T-helper 22 cell (primary cell): ENCODE measurements at places on chromosomes 11 and 22.

DNA sequence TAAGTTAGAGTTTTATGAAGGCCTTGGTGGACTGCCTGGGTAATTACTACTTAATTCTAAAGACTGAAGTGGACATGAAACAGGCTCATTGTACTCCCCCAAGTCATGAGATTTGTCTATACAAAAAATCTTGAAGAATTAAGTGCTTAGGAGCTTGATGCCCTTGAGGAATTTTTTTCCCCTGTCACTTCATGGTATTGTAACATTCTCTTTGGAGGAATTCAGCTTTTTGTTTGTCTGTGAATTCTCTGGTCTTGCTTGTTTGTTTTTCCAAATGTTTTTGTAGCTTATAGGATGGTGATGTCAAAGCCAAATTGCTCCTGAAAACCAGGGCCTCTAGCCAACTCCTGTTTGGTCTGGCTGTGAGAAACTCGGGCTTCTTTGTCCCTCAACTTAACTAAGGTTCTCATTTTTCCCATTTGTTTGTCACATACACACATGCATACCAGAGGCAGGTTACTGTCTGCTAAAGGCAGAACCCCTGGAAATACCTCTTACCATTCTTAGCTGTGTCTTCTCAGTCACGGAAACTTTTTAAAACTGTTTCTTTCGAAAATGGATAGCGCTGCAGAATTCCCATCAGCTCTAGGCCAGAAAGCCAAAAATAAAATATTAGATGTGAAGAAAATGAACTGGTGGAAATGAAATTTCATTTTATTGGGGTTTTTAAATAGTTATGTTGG lies 66.9 kb downstream of the AMOTL1 start:
- no peak for DNase-seq

DNA sequence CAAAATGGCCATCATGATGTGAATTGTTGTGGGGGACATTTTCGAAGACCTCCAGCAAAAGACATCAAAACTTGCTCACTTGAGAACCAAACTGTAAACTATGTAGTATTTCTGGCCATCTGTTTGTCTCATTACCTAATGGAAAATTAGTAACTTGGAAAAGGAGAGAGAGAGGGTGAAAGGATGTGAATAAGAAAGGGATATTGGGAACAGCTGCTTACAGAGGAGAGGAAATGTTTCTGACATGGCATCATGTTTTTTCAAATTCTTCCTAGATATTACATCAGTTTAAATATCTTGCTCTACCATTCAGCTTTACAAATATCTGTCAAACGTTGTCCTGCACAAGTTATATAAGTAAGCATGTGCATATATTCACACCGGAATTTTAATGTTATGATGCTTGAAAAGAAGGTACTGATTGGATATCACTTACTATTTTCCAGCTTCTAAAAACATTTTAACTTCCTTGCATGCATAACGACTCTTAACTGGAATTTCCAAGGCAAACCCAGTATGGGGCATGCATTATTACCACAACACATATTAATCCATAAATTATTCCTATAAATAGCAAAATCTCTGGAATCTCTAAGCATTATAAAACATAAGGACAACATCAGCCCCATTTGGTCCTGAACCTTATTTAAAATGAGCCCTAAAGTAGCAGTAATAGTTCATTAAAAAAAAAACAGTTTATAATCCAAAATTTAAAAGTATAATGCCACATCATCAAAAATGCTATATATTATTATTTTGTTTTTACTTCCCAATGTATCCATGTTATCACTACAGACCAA lies 20.0 kb downstream of the GUCY1A2 start:
- DNase-seq: no peak

DNA sequence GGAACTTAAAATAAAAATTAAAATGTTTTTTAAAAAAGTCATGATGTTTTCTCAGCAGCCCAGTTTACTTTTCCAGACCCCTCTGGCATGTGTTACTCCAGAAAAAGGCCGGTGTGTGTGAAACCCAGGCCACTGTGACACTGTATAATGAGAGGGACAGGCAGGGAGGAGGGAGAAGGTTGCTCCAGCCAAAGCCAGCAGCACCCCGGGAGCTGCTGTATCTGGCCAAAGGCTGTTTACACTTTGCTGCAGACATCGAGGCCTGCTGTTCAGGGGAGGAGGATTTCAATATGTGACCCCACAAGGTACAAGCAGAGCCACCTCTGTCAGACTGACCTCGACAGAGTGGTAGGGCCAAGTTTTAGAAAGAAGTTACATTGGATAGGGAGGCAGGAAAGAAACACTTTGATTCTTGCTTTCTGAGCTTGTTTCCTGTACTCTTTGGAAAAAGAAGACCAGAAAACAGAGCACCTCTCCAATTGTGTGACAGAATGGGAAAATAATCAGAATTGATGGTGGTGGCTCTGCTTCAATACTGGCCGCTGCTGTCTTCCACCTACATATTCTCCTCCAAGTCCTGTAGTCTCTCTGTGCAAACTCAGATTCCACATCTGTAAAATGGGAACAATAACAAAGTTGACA lies 41.0 kb upstream of the CD44 start:
- DNase-seq: no peak

- no peak for DNase-seq
These were observed 344.2 kb upstream of the NCAM1 start for GRCh38 chr11:112617098-112617425.

DNA sequence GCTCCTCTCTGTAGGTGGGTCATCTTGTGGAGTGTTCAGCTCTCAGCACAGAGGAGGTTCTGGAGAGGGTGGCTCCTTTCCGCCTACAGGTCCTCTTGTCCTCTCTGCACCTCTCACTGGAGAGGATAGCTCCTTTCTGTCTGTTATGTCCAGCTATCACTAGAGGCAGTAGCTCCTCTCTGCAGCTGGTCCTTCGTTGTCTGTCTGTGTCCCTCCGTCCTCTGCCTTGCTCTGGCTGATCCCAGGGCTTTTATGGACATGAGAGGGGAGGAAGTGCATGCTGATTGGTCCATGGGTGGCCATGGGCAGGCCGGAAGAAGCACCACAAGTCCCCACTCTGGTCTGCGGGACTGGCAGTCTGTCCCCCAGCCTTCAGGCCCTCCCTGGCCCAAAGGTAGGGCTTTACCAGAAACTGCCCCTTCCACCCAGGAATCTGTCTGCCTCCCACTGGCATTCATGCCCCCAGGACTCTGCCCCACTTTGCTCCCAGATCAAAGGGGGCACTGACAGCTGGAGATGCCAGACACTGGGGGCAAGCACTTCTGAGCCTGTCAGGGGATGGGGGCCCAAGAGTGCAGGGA lies 38.6 kb upstream of the CALCB start:
- DNase-seq: no peak

DNA sequence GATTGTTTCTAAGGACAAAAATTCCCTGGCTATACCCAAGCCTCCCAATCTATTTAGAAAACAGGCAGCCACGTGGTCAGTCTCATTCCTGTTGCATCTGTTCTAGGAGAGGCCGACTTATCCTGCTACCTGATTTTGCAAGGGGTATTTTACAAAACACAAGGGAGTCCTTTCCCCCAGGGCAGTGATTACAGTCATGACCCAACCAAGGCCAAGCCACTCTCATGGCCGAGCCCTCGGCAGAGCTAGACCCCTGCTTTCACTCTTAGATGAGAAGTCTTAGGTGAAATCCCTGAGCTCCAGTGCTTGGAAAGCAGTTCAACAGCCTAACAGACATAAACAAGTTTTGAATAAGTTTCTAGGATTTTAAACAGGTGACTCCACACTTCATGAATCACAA lies 89.0 kb upstream of the PITPNB start:
- no peak for DNase-seq

- DNase-seq: no peak
These were observed 257.4 kb upstream of the LRRC4C start for GRCh38 chr11:41716862-41717261.

DNA sequence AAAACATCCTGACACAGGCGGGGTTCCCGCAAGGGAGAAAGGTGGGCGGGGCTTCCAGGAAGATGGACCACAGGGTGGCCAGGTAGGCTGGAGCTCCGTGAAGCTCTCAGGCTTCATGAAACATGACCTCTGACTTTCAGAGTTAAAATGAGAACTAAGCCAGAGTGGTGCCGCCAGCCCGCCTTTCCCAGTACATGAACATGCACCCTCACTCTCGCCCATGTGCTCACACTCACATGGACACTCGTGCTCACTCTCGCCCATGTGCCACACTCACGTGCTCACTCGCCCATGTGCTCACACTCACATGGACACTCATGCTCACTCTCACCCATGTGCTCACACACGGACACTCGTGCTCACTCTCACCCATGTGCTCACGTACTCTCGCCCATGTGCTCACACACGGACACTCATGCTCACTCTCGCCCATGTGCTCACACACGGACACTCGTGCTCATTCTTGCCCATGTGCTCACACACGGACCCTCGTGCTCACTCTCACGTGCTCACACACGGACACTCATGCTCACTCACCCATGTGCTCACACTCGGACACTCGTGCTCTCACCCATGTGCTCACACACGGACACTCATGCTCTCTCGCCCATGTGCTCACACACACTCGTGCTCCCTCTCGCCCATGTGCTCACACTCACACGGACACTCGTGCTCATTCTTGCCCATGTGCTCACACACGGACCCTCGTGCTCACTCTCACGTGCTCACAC lies 10.0 kb downstream of the RNH1 start:
- no peak for DNase-seq

- no peak for DNase-seq
These were observed 68.2 kb upstream of the RRM1 start for GRCh38 chr11:4026389-4026788.

DNA sequence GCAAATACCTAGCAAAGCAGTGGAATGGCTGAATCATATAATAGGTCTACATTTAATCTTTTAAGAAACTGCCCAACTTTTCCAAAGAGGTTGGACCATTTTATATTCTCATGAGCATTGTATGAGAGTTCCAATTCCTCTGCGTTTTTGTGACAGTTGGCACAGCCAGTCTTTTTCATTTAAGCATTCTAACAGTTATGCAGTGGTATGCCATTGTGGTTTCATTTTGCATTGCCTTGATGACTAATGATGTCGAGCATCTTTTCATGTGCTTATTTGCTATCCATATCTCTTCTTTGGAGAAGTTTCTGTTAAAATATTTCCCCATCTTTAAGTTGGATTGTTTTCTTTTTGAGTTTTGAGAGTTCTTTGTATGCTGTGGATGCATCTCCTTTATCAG lies 38.7 kb downstream of the EIF3F start:
- DNase-seq: no peak

DNA sequence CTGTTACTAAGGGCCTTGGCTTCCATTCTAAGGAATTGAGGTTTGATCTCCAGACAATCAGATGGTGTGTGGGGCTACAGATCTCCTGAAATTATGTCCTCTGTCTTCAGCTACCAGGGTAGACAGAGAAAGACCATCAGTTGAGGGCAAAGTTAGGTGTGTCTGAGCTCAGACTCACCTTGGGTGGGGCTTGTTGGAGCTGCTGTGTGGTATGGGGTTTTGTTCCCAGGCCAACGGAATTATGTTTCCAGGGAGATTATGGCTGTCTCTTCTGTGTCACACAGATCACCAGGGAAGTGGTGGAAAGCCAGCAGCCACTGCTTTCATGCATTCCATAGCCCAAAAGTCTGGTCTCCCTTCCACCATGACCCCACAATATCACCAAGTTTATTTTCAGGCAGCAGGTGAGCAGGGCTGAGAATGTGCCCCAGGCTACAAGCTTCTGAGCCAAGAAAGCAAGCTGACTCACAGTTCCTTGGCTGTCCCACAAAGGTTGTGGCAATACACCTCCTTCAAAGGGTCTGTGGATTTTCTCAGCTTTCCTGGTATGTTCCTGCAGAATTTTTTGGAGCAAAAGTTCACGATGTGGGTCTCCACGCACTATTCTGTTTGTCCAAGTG lies 714.9 kb downstream of the LUZP2 start:
- DNase-seq: no peak

DNA sequence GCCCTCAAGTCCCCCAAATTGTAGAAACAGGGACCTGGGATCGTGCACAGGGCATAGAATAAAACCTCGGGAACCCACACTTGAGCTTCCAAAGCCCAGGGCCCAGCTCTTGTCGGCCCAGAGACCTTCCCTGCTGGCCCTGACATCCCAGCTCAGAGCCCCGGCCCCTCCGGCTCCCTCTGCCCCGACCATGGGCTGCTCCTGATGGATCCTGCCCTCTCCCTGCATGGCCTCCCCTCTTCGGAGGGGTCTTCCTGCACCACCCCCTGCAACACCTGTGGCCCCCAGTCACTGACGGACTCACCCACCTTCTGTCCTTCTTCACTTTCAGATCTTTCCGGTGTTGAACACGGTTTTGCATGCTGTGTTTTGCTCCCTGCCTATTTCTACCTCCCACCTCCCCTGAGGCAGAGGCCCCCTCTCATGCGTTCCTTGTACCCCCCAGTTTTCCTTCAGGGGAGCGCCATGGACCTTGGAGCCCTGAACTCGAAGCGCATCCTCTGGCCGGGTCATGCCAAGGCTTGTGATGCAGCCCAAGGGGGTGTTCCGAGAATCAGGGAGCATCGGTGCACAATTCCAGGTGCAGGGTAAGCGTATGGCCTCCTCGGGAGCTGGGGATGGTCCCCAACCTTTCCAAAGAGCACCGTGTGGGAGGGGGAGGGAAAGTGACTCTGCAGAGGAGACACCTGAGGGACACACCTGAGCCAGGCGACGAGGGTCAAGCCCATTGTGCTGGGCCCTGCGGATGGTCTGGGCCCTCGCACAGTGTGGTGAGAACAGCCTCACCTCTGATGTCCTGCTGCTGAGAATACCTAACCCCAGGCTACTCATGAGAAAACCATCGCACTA lies 666.4 kb downstream of the BRD1 start:
- no peak for DNase-seq

- peak; percentile 71 for DNase-seq
These were observed 4.1 kb downstream of the SUN2 start for GRCh38 chr22:38751422-38752346.

DNA sequence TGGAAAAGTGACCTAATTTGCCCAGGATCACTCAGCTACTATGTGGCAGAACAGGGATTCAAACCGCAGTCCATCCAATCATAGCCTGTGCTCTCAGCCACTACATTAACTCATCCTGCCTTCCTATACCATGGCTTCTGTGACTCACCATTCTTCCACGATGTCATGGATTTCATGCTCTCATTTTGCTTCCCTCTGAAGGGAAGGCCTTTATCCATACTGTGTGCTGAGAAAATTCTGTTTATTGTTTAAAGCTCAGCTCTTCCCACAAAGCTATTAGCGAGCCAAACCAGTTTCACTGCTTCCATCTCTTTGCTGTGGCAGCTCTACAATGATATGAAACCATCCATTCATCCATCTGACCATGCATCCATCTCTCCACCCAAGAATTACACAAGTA lies 289.9 kb downstream of the TENM4 start:
- DNase-seq: no peak

- no peak for DNase-seq
These were observed 693.6 kb downstream of the BRD1 start for GRCh38 chr22:49134076-49134475.

DNA sequence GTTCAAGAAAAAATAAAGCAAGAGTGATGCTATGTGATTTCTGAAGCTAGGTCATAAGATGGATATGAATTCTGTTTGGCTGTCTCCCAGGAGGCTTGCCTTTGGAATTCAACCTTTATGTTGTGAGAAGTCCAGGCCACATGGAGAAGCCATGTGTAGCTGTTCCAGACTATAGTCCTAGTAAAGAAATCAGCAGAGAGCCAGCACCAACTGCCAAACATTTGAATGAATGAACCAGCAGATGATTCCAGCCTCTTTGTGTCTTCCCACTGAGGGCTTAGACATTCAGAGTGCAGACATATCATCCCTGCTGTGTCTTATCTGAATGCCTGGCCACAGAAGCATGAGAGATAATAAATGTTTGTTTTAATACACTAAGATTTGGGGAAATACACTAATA lies 1150.6 kb downstream of the DLG2 start:
- no peak for DNase-seq

GRCh38 chr22:36367479-36367878 lies 20.3 kb downstream of the MYH9 start:
- DNase-seq: no peak
